AG08396 (cell line): ENCODE measurements at places on chromosomes 11 and 22.

GRCh38 chr11:107970049-107970448 is 38.6 kb upstream of the CUL5 start:
- DNase-seq = no peak

- no peak for DNase-seq
Measured at GRCh38 chr11:118620529-118621070, 13.2 kb downstream of the PHLDB1 start.

- DNase-seq = no peak
Measured at GRCh38 chr22:50323900-50324299, 2.9 kb downstream of the DENND6B start.

DNA sequence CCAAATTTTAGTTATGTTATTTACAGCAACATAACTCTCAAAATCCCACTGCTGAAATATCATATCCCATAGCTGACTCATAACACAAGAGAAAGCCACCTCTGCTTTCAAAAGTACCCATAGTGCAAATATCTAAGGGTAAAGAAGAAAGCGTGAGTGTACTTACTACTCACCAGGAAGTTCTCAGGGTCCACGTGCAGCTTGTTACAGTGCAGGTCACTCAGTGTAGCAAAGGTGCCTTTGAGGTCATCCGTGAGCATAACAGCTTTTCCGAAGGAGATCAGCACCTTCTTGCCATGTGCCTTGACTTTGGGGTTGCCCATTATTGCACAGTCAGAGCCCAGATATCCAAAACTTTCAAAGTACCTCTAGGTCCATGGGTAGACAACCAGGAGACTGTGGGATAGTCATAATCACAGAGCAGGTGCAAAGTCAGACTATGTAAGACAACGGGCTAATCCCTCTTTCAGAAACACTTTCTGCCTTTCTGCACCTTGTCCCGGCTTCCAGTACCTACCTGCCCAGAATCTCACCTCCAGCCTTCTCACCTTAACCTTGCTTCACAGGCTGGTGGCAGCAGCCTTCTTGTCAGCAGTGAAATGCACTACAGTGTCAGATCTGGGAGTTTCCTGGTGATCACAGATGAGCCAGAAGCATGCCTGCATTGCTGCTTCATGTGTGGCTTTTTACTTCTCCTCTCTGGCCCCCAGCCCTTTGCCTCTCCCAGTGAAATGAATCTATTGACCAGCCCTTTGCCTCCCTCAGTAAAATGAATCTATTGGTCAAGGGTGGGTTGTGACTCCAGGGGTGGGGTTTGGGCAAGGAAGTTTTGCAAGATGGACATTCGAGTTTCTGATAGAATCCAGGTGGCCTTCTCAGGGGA is 6.5 kb downstream of the HBG1 start:
- DNase-seq = no peak

- DNase-seq = no peak
Measured at GRCh38 chr22:34099278-34099677, 179.0 kb upstream of the LARGE1 start.

DNA sequence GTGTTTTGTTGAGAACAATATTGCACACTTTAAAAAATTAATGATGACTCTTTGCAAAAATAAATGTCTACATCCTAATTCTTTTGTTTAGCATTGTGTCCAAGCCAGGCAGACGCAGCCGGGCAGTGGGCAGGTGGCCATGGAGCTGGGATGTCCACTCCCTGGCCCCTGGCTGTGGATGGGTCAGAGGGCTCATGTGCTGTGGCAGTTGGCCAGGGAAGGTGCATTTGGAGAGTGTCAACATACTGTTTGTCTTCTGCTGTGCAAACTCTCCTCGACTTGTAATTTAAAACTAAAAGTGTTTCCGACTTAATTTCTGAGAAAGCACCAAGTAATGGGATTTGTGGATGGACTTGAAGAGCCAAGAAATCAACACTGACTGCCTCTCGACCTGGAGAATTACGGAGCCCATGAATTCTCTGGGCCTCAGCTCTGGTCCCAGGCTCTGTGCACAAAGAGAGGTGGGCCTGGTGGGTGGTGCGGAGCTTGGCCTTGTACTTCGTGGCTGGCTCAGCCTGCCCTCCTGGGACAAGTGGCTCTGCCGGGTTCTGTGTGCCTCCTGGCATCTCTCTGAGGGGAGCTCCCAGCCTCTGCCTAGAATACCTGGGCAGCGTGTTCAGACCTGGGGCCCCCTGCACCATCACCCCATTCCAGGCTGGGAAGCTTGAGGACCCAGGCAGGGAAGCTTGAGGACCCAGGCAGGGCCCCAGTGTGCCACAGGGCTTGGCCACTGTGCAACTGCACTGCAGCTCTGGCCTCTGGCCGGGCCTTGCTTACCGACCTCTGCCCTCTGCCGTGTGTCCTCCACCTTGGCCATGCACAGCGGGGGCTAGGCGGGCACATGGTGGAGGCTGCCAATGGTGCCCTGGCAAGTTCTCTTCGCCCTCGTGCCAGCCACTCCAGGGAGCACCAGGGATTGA is 46.4 kb downstream of the RTN4R start:
- no peak for DNase-seq

DNA sequence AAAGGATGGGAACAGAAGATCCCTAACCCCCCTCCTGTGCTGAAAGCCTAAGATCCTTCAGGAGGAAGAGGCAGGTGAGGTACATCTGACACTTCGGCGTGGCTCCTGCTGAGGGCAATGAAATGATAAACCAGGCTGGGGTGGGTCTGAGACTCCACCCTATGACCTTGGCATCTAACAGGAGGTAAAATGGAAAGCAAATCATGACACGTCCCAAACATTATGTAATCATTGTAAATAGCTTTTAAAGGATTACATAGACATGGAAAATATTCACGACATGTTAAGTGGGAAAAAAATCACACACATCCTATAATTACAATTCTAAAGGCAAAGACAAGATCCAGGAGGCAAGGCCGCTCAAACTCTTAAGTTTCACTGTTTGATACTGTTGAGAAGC is 70.5 kb downstream of the LINC01488 start:
- no peak for DNase-seq

- DNase-seq = no peak
Measured at GRCh38 chr11:65292890-65293289, 21.8 kb upstream of the CDC42EP2 start.

DNA sequence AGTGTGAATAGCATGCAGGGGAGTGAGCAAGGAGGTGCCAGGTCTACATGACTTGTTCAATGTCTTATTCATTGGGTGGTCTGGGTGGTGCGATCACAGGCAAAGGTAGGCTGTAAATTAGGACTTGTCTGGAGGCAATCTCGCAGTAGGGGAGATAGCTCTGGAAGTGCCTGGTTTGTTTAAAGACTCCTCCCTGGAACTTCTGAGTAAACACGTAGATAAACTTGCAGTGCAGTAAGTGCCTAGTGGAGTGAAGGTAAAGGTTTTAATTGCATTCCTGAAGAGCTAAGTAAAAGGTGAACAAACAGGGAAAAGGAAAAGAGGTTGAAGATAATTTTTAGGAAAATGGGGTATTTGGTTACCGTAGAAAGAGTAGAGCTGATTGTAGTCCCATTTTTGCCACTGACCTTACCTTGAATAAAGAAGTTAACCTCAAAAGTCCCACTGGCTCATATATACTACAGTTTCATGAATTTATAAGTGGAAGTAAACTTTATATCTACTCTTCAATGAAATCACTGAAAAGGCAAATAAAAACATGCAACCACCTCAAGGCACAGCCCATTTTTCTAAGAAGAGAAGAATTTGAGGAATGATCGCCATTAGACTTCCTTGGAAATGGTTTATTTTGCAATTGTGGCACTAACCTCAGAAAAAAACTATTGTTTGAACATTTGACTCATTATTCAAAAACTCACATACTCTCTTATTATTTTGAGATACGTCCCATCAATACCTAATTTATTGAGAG is 44.3 kb downstream of the AASDHPPT start:
- no peak for DNase-seq

DNA sequence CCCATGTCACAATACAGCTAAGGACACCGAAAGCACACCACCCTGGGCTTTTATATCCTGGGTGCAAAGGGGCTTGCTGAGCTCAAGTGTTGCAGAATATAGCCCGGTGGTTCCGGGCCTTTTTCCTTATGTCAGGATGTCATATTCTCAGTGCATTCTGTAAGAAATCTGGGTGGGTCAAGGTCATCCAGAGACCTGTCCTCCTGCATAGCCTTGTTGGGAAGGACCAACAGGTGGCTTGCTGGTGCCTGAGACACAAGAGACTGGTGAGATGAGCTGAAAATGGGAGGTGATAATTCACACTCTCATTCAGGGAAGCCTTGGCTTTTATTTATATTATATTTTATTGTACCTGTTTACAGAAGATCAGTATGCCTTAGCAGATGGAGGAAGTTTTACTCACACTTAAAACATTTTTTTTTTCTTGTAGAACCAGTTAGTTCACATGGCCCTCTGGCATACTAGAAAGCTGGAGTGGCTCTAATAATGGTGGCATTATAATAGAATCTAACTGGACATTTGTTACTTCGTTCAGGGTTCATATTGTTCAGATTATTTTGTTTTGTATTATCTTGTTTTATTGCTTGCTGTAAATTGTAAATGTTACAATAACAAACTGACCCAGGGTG is 14.6 kb upstream of the TMEM123 start:
- DNase-seq = no peak

DNA sequence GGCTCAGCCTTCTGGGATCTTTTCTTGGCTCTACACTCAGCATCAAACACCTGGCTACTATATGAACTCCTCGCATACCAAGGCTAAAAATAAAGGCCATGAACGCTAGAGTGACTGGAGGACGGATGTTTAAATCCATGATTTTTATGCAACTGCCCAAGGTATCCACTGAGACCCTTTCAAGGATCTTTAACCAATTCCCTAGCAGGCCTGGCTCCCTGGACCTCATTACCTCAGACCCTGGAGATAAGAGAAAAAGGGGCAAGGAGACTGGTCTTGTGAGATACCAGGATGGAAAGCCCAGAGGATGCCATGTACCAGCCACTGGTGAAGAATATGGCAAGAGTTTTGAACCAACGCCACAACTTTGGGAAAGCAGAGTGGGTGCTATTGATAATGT is at the start of gene OR51G2:
Gene OR51G2, minus strand, starts transcription at position 101 of the 400 bp plus-strand sequence. CDS start 3,687 bp downstream, outside the sequence.
- DNase-seq = no peak

GRCh38 chr11:31499576-31500178 is 9.7 kb downstream of the IMMP1L start:
- DNase-seq = no peak

- no peak for DNase-seq
Measured at GRCh38 chr11:27058456-27058855, 17.8 kb downstream of the BBOX1 start.

DNA sequence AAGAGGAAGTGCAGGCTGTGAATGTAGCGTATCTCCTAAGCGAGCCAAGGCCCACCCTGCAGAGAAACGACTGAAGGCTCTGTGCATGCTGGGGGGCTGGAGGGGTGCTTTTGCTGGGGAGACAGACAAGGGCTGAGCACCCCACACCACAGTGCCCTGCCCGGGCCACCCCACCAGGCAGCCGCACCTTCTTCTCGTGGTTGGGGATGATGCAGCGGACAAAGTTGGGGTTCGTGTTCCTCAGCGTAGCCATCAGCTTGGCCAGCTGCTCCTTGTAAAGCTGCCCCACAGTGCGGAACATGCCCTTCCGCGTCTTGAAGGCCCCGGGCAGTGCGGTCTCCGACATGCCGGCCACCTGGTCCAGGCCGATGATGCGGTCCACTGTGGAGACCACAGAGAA is 53.3 kb downstream of the APOL1 start:
- no peak for DNase-seq

DNA sequence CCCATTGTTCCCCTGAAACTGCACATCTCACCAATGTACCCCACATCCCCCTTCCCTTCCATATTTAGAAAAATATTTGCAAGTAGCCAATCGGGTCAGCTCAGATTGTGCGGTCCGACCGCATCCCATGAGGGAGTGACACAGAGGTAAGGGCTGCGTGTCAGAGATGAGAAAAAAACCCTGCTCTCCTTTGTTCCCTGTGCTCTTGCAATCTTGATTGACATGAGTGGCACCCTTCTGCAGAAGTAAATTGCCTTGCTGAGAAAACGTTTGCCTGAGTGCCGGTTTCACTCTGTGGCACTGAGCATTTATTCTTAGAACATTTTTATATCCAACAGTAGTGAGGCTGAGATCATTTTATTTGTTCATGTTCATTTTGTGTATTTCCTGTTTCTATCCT is 81.6 kb upstream of the CCDC90B start:
- no peak for DNase-seq

- DNase-seq = no peak
Measured at GRCh38 chr22:39908136-39908535, 7.3 kb downstream of the GRAP2 start.

DNA sequence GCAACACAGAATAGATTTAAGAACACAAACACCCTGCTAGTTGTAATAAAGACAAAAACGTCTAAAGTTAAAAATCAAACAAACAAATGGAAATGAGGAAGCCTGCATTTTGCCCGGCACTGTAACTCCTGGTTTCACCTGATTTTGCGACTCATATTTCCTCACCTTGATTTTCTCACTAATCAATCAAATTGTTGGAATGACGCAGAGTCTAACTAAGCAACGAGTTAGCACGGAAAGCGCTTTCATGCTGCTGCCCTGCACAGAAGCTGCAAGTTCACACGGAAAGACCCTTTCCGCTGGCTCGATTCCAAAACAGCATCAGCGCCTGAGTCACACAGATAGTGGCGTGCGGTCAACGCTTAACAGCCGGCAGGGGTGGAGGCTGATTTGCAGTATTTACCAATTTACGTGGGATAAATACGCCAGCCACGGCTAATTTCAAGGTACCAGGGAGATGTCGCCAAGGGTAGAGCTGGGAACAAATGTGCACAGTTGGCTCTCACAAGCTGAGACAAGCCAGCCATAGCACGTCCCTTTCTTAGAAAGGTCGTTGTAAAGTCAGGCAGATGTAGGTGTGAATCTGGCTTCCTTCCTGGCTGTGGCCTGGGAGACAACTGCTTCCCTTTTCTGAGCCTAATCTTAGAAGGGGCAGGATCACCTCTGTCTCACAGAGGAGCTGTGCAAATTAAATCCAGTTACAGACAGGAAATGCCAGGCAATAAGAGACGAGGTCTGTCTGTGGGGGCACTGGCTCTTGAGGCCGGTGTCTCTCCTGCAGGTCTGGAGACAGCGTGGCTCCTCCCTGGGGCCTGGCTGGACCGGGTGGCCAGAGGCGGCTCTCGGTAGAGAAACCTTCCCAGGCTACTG is 76.9 kb upstream of the TTLL12 start:
- DNase-seq = no peak

GRCh38 chr11:67120881-67121710 is 2.0 kb downstream of the KDM2A start:
- DNase-seq = no peak

DNA sequence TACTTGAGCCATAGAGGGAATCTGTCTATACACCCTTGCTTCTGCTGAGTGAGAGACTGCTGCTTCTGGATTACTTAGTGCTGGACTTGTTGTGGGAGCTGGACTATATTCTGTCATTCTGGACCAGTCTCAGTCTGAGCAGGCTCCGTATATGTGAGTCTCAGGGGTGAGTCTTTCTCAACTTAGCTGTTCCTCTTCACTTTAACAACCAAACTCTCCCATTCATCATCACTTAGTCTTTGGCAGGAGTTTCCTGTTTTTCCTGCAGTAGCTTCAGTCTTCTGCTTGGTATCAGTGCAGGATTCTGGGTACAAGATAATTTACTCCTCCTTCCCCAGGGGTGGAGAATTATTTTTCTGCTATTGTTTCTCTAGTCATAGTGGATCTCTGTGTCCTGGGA is 779.5 kb downstream of the METTL15 start:
- no peak for DNase-seq

GRCh38 chr11:93663021-93663420 is 1.5 kb downstream of the CEP295 start:
- DNase-seq = no peak
